ENCODE measurements at places on chromosomes 7 and 10.

DNA sequence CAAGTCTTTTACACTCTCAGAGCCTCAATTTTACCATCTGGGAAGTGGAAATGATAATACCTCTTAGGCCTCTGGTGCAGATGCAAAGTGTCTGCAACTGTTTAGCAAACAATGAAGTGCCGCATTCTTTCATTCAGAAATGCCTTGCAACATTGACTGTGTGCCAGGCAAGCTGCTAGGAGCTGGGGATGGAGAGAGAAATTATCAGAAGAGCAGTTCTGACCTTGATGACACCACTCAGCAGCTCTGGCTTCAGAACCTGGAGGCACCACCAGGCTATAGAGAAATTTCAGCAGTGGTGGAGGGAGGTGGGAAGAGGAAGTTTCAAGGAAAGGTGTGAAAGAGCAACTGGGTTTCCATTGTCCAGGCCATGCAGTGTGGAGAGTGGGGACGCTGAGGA is 78.1 kb upstream of the HABP2 start:
- peaks cover 3% of the 10 kb centered on the region for H3K27me3 ChIP-seq

GRCh38 chr10:69397972-69398371 is 18.7 kb downstream of the TACR2 start:
- H3K27me3 ChIP-seq: peaks cover 10% of the 10 kb centered on the region
- no peak overlapping the region for H3K27ac ChIP-seq
- no peak overlapping the region for H3K4me3 ChIP-seq
- no peak for DNase-seq
- peaks cover 41% of the 10 kb centered on the region for H3K36me3 ChIP-seq
- H3K4me1 ChIP-seq: peaks cover 22% of the 10 kb centered on the region

- DNase-seq: no peak
- no peaks in the 10 kb centered on the region for H3K36me3 ChIP-seq
- no peak overlapping the region for H3K27ac ChIP-seq
- no peaks in the 10 kb centered on the region for H3K27me3 ChIP-seq
Measured at GRCh38 chr7:50267525-50268041, 36.9 kb upstream of the IKZF1 start.

DNA sequence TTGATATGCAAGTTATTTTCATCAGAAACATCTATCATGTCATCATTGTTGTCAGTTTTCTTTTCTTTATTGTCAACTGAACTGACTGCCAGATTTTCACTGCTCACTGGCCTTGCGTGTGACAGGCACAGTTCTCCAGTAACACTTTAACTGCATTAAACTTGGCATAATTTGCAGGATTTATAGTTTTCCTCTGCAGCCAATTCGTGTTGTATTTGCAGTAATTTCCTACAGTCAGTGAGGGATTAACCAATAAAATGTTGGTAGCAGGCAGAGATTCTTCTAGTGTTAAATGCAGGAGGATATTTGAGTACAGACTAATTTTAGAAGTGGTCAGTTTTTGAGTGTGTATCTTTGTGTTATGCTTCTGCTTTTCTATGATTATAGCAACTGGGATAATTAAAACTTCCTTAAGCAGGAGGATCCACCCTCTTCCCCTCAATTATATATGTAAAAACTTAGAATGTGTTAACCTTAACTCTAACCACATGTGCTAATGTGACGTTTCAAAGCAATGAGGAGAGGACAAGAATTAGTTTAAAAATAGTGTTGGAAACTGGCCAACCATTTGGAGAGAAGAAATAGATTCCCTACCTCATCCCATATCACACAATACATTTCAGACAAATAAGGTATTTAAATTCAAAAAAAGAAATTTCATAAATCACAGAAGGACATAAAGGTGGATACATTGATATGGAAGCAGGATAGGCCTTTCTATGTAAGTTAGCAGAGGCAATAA is 365.5 kb upstream of the BMPER start:
- H3K4me3 ChIP-seq: no peak overlapping the region
- no peaks in the 10 kb centered on the region for H3K36me3 ChIP-seq
- DNase-seq: no peak
- peaks cover 5% of the 10 kb centered on the region for H3K4me1 ChIP-seq

DNA sequence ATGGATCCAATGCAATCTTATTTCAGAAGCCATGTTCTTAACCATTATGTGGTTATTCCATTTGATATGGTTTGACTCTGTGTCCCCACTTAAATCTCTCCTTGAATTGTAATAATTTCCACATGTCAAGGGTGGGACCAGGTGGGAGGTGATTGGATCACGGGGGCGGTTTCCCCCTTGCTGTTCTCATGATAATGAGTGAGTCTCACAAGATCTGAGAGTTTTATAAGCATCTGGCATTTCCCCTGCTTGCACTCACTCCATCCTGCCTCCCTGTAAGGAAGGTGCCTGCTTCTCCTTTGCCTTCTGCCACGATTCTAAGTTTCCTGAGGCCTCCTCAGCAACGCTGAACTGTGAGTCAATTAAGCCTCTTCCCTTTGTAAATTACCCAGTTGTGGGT is 32.0 kb upstream of the TSPAN13 start:
- H3K36me3 ChIP-seq: no peaks in the 10 kb centered on the region
- no peak overlapping the region for H3K27ac ChIP-seq
- H3K4me3 ChIP-seq: no peak overlapping the region
- no peaks in the 10 kb centered on the region for H3K27me3 ChIP-seq
- DNase-seq: no peak
- H3K4me1 ChIP-seq: peaks cover 18% of the 10 kb centered on the region

DNA sequence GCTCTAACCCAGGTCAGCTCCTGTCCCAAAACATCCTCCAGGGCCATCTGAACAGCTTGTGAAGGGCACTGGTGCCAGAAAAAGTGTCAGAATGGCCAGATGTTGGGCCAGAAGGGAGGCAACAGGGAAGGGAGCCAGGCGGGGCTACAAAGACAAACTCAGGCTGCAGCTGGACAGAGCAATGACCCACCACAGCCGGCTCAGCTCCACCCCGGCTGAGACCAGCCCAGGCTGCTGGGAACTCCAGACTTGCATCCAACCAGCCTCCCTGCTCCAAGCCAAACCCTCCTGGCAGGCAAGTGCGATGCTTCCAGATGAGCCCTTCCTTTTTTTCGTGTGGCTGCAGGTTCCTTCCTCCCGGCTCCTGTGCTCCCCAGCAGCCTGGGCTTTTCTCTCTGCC is 466.9 kb downstream of the PTPRN2 start:
- H3K27ac ChIP-seq: no peak overlapping the region
- DNase-seq: no peak
- H3K27me3 ChIP-seq: no peaks in the 10 kb centered on the region
- H3K4me3 ChIP-seq: no peak overlapping the region
- peaks cover 6% of the 10 kb centered on the region for H3K36me3 ChIP-seq
- H3K4me1 ChIP-seq: no peaks in the 10 kb centered on the region

- no peak overlapping the region for H3K4me3 ChIP-seq
- DNase-seq: no peak
- H3K36me3 ChIP-seq: no peaks in the 10 kb centered on the region
- peaks cover 42% of the 10 kb centered on the region for H3K4me1 ChIP-seq
- peaks cover 1% of the 10 kb centered on the region for H3K27me3 ChIP-seq
Measured at GRCh38 chr10:116783011-116783655, 40.8 kb upstream of the HSPA12A start.

DNA sequence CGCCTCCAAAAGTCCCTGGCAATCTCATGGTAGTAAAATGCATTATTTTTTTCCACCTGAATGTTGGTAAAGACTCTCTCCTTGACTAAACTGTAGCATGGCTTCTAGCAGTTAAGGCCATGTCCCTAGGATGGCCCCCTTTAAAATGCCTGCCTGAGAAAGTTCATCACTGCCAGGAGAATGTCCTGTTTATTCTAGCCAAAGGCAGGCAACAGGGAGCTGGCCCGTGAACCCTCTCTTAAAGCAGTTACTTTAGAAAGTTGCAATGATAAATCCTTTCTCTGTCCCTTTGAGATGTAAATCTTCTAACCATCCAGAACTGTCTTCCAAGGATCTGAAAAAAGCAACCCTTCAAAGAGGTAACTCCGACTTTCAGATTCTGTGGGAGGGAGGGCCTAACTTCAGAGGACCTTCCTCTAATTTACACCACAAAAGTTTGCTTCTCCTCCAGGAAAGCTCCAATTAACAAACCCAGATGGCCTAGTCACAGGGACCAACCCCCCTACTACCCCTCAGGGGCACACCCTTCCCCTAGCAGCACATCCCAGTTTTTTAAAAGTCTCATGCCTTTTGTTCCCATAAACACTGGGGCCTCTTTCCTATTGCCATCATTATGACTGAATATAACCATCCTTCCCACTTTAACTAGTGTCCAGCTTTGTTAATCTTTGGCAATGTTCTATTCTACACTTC is 5.5 kb downstream of the DNTT start:
- no peak overlapping the region for H3K4me3 ChIP-seq
- no peaks in the 10 kb centered on the region for H3K36me3 ChIP-seq
- no peaks in the 10 kb centered on the region for H3K4me1 ChIP-seq
- no peak overlapping the region for H3K27ac ChIP-seq
- peaks cover 9% of the 10 kb centered on the region for H3K27me3 ChIP-seq
- DNase-seq: no peak

- H3K4me1 ChIP-seq: peaks cover 18% of the 10 kb centered on the region
- peaks cover 12% of the 10 kb centered on the region for H3K27me3 ChIP-seq
- no peaks in the 10 kb centered on the region for H3K36me3 ChIP-seq
- H3K27ac ChIP-seq: peak overlapping the region; percentile 95
Measured at GRCh38 chr10:71713135-71714030, 6.2 kb downstream of the C10orf105 start.

GRCh38 chr10:103569896-103570295 is 76.4 kb downstream of the NEURL1 start:
- DNase-seq: no peak
- H3K4me1 ChIP-seq: peaks cover 8% of the 10 kb centered on the region
- no peak overlapping the region for H3K27ac ChIP-seq
- H3K36me3 ChIP-seq: no peaks in the 10 kb centered on the region

DNA sequence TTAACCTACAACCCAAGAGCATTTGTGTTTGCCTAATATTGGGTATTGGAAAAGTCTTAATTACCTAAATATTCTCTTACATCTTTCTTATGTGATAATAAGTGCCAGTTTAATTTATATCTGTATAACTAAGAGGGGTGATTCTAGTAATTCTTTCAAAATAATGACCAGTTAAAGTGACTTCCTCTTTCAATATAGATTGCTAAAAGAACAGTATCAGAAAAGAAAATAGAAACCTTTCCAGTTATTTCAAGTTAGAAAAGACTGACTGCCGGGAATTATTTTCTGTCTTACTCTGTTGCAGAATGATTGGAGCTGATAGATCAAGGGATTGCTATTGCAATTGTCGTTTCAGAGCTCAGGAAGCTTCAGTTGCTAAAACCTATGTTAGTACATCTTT is 525.0 kb upstream of the SEMA3D start:
- DNase-seq: no peak
- H3K4me3 ChIP-seq: no peak overlapping the region
- no peaks in the 10 kb centered on the region for H3K4me1 ChIP-seq
- no peaks in the 10 kb centered on the region for H3K27me3 ChIP-seq
- no peaks in the 10 kb centered on the region for H3K36me3 ChIP-seq
- H3K27ac ChIP-seq: no peak overlapping the region

DNA sequence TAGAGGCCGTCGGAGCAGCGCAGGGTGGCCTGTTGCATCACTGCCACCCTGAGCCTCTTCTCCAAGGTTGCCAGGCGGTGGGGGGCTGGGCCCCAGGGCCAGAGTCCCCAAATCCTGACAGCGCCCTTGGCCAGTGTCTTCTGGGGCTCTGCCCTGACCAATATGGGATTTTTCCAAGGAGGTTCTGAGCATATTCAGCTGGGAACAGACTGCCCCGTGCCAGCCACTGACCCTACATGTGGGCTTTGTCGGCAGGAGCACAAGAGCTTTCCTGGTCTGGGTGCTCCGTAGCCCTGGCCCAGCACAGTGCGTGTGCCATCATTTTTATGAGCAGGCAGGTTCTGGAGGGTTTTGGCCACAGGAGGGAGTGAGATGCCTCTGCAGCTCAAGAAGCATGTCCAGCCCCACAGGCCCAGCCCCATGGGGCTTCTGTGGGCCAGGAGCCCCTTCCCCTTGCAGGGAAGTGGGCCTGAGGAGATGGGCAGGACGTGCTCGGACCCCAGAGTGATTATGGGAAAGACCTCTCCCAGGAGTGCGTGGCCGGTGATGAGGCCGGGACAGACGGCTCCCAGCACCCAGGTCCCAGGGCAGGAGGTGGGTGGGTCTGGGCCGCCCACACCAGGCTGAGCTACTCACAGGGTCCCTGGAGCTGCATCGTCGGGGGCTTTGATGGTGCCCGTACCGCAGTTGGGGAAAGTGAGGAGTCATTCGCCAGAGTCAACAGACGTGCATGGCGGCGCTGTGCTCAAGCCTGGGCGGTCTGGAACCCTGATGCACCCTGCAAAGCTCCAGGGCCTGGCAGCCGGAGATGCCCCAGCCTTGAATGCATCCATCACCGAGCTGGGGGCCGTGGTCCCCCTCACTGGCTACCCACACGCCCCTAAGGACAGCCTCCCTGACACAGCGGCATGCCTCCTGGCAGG is 66.6 kb downstream of the PWWP2B start:
- H3K36me3 ChIP-seq: no peaks in the 10 kb centered on the region
- no peak for DNase-seq
- no peak overlapping the region for H3K4me3 ChIP-seq

DNA sequence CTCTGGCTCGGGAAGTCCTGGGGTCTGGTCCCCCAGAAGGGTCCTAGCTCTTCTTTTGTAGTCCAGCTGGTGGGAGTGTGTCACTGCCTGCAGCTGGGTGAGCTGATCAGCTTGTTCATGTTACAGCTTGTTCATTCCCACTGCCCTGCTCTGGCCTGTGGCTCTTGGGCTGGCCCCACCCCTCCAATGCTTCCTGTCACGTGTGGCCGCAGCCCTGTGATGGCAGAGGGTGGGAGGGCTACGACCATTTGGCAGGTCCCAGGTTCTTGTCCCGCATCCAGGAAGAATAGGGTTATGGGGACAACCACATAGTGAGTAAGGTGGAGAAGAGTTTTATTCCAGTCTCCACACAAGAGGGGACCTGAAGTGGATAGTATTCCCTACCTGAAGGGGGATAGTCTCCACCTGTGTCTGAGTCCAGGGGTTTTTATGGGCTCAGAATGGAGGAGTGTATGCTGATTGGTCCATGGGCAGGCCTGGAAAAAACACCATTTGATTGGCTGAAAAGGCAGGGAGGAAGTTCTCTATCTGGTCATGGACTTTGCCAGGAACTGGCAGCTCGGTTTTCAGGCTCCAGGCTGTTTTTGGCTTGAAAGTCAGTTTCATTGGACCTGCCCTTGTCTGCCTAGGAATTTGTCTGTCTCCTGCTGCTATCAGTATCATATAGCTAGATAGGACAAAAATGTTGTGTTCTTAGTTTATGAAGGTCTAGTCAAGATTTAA is 13.1 kb downstream of the SDHAF3 start:
- no peaks in the 10 kb centered on the region for H3K36me3 ChIP-seq
- H3K27me3 ChIP-seq: no peaks in the 10 kb centered on the region
- no peak overlapping the region for H3K27ac ChIP-seq
- no peak for DNase-seq
- no peaks in the 10 kb centered on the region for H3K4me1 ChIP-seq
